ENCODE measurements at places on chromosomes 3 and 15.

- no peak for DNase-seq
These were observed 83.6 kb downstream of the LRTM1 start for GRCh38 chr3:54844211-54844610.

- DNase-seq, result no peak
These were observed 29.8 kb downstream of the IL1RAP start for GRCh38 chr3:190543671-190544070.

- no peak for DNase-seq
These were observed 60.1 kb downstream of the RASGRF1 start for GRCh38 chr15:79030470-79030869.

GRCh38 chr3:188003188-188004171, 150.5 kb upstream of the LPP start:
- no peak for DNase-seq

DNA sequence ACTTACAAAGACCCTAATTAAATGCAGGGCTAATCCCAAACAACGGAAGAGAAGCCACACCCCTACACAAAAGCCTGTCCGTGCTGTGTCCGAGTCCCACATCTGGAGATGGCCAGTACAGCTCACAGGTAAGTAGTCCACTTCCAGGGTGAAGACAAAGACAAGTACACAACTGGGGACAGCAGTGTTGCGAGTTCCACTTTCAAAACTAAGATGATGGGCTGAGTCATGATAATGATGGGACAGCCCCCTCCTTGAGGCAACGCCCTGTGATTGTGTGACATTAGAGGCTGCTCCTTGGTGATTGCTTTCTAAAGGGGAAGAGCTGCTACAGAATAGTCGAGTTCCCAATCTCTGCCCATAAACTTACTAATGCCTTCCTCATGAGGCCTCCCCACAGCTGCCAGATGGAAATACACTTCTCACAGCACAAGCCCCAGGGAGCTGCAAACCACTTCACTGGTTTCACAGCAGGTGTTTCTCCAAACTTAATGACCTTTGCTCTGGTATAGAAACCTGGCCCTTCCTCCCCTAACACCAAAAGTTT, 27.6 kb downstream of the RFT1 start:
- no peak for DNase-seq

- DNase-seq, result no peak
These were observed 34.2 kb upstream of the CSPG5 start for GRCh38 chr3:47612879-47613278.

DNA sequence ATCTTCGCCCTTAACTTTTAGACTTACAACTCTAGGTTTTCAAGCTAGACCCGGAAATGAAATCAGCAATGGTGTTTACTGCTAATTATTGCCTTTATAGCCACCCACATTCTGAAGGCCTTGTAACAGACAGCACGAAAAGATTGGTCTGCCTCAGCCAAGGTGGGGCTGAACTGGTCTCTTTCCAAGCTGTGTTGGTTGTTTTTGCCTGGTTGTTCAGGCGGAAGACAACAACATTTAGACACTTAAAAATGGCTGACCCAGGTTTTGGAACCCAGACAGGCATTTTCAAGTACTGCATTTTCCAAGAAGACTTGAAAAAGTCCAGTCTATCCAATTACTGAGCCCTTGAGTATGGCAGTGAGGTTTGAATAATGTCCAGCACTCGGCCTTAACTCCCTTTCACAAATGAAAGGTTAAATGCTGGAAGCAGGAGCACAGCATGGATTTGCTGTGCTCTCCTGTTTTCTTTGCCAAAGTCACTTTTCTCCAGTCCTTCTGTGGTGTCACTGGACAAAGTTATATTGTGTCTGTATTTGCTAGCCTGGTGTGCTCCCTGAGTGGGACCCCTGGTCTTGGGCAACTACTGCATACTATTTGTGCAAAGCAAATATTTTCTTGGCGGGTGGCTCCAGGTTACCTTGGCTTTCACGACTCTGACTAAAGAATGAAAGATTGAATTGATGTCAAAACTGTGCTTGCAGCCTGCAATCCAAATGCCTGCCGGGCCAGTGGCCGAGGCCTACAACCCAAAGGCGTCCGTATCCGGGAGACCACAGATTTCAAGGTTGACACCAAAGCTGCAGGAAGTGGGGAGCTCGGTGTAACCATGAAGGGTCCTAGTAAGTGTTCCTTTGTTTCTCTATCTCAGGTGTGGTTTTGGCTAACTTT, 93.5 kb downstream of the FLNB start:
- no peak for DNase-seq

DNA sequence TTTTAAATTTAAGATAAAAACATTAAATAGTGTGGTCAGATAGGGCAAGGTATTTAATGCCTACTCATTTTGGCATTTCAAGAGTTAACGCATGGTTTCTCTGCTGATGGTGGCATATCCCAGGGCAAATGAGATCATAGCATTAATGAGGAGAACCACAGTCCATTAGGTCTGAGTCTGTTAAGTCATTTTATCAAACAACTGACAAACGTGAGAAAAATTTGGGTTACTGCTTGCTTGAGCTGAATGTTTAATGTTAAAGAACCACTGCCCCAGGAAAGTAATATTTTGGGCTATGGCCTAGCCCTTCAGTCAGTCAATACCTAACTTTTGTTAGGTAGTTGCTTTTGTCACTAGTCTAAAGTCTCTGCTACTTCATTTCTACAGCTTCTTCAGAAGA, 37.9 kb upstream of the SLC2A2 start:
- no peak for DNase-seq

DNA sequence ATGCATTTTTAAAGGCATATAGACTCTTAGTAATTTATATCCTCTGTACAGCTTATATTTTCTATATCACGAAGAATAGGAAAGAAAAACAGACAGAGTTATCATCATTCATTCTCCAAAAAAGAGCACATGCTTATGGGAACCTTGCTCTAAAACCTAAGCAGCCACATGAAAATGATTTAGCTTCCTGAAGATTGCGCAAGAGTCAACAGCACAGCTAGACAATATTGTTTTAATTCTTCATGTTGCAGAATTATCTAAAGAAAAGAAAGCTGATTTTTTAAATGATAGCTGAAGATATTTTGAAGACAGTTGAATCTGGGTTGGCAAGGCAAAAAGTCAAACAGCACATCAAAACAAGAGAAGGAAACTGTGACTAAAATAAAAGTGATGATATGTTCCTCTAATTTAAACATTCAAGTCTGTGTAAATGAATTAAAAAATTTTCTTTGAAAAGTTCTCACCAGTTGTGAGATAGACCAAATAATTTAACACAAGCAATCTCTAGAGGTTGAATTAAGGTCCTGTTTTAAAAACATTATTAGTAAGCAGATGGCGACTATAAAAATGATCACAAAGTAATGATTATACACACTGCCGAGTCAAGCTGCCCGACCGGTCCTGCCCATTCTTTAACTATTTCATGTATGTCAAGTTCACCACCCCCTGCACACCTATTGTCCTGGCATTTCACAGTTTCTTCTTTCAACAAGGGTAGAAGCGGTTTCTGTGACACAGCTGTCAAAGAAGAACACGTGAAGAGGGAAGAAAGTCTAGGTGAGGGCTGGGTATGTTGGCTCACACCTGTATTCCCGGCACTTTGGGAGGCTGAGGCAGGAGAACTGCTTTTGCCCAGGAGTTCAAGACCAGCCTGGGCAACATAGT, 74.2 kb upstream of the BHLHE40 start:
- no peak for DNase-seq

GRCh38 chr3:124923833-124924232, 10.7 kb downstream of the MUC13 start:
- no peak for DNase-seq

GRCh38 chr15:31255732-31256377, 70.8 kb upstream of the KLF13 start:
- DNase-seq, result no peak

DNA sequence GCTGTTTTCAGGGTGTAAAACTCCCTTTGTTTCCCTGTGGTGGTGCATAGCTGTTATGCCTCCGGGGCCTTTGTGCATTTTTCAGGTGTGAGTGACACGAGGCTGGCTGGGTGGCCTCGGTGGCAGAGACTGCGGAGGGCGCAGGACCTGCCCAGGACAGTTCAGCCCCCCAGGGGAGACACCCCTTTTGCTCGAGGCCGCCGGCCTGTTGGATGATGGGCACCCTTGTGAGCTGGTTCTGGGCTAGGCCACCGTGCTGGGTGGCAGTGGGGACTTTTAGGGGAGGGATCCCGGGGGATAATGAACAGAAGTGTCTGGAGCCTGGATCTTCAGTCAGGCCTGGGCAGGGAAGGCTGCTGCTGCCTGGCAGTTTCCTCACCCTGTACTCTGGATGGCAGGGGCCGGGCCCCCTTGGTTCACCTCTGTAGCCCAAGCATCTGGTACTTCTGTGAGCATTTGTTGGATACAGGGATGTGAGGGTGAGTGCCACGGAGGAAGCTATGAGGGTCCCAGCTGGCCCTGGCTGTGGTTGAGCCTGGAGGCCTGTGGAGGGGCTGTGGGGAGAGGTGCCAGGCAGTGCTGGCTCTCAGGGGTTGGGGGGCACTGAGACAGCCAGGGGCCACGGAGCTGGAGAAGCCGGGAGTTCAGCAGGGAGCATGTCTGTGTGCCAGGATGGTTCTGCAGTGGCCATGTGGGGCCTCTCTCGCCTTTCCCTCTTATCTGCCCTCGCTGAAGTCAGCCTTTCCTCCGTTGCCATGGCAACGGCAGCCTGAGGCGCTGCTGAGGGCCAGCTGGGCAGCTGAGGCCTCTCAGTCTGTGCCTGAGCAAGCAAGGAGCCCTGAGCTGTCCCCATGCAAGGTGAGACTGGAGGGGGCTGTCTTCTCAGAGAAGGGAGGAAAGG, 49.0 kb downstream of the KY start:
- DNase-seq, result no peak
